Pulmonary artery endothelial cell (primary cell): ENCODE measurements at places on chromosomes 12 and 14.
A peak's percentile ranks its signal among the peaks of the same experiment; 100 is the strongest.

- no peak for DNase-seq
These were observed 1.6 kb downstream of the AEBP2 start for GRCh38 chr12:19440916-19441315.

GRCh38 chr12:22163594-22163993, 117.6 kb downstream of the CMAS start:
- DNase-seq: no peak

- no peak for DNase-seq
These were observed 28.3 kb downstream of the DUSP16 start for GRCh38 chr12:12534166-12534866.

- DNase-seq: no peak
These were observed 1.2 kb downstream of the SPTSSA start for GRCh38 chr14:34460841-34461240.

GRCh38 chr12:47949441-47950341, 13.7 kb upstream of the TMEM106C start:
- DNase-seq: peak; percentile 11

DNA sequence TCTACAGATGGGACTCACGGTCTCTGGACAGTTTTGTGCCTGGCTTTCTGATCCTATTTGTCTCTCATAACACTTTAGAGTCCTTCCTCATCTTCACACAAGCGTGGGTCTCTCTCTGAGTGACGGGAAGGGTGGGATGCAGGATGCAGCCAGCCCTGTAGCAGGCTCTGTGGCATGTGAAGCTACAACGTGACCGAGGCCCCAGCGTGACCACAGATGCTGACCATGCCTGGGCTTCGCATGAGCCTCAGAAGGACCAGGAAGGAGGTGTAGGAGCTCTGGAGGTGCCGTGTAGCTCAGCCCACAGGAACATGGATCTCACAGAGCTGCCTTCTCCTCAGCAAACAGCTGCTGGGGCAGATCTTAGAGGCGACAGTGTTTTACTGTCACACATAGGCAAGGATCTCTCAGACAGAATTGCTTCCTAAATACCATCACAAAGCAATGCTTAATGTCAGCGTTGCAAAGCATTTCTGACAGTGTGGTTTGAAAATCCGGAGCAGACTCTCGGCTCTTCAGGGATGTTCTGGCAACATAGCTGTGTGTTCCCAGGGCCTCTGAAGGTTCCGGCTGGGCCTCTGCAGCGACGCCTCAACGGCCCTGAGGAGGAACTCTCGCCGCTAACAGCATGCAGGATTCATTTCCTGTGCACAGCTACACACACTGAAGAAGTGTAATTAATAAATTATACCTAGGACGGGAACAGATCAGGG, 21.9 kb downstream of the ANKLE2 start:
- DNase-seq: no peak

GRCh38 chr14:34119107-34119858, 168.4 kb upstream of the EGLN3 start:
- DNase-seq: no peak

- no peak for DNase-seq
These were observed 3.6 kb upstream of the RHOF start for GRCh38 chr12:121796855-121797751.

GRCh38 chr12:113063396-113064350, 7.1 kb downstream of the DTX1 start:
- no peak for DNase-seq

DNA sequence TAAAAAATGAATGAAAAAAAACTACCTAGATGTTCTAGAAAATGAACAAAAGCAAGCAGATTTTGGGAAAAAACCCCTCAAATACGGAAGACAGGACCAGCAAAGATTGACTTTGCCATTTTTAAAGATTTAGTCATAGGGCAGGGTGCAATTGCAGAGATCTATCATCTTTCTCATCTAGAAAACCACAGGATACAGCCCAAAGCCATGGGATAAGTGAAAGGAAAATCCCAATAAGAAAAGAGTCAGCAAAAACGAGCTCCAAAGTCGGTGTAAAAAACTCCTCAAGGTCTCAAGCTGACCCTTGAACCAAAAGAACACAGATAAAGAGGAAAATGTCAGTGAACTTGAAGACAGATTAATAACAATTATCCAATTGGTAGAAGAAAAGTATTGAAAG, 28.0 kb downstream of the CEP290 start:
- DNase-seq: no peak

DNA sequence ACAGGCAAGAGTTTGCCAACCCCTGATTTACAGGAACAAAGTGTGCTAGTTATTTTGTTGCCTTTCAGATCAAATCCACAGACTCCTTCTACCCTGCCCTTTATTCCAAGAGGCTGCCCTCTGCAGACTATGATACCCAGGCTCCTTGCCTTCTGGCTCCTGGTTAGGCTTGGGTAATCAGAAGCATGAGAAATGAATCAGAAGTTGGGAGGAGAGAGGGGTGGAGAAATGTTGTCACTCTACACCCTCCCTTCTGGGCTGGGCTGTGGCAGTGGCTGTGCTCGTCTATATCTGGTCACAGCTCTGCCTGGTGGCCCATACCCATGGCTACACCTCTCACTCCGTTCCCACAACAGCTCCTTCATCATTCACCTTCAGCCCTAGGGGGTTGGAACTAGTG, 204.6 kb upstream of the PLXNC1 start:
- DNase-seq: no peak

GRCh38 chr14:60174352-60175254, 9.4 kb upstream of the DHRS7 start:
- DNase-seq: no peak

DNA sequence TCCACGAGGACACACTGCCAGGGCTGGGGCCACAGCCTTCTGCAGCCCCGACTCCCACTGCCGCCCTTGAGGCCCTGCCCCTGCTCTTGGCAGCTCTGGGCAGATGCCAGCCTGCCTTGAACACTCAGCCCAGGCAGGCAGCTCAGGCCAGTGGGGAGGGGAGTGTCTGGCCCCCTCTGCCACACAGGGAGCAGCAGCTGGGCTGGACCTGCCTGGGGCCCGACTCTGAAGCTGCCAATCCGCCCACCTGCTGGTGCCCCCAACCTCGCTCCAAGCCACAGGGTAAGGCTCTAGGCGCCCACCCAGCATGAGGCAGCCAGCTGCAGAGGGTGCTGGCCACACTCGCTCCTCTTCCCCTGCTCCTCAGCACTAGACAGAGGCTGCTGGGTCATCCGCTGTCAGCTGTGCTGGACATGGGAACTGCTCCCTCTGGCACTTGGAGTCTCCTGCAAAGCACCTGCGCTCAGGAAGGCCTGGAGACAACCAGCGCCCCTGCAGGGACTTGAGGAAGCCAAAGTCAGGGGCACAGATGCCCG, 24.6 kb upstream of the NUDT14 start:
- no peak for DNase-seq

- DNase-seq: no peak
These were observed 479.2 kb downstream of the RPS29 start for GRCh38 chr14:49106741-49107667.

DNA sequence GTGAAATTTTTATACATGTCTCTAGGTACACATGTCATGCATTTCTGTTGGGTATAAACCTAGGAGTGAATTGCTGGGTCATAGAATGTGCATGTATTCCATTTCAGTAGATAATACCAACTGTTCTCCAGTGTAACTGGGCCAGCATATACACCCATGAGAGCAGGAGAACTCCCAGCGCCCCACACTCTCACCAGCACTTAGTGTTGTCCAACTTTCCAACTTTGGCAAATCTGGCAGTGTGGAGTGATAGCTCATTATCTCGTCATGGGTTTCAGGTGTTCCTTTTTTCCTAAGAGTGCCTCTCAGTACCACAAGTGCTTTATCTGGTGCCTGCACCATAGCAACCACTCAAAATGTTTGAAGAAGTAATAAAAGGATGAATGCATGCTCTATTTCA, 40.1 kb downstream of the NGB start:
- no peak for DNase-seq

GRCh38 chr12:99810718-99811593, 163.4 kb downstream of the GARIN6 start:
- DNase-seq: no peak

DNA sequence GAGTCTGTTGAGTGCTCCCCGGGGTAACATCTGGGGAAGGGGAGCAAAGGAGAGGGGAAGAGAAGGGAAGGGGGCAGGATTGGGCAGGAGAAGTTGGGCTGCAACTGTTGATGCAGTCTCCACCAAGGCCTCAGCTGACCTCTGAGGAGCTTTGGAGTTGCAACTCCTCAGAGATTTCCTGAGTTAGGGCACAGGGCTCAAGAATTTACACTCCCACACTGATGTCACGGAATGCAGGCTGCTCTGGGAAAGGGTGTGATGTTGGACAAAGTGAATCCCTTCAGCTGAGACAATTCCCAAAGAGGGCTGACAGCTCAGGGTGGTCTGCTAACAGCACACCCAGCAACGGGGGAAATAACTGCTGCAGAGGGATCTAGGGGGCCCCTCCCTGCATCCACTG, 295.6 kb downstream of the PCNX1 start:
- no peak for DNase-seq

DNA sequence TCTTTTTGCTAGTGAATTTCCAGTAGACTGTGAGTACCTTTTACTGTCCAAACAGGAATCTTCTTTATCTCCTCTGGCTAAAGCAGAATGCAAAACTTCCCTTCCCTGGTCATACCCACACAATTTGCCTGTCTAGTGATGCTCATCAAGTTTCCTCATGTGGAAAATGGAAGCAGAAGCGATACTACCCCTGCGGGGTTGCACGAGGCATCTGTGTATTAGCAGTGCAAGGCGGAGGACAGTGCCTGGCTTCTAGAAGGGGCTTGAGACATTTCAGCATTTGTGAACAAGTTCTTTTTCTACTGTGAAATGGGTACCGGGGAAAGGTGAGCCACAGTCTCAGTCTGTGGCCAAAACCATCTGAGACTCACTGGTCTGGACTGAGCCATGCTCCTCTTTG, 340.9 kb downstream of the AACS start:
- DNase-seq: no peak

GRCh38 chr12:126480451-126480850, 1415.2 kb downstream of the AACS start:
- DNase-seq: no peak

DNA sequence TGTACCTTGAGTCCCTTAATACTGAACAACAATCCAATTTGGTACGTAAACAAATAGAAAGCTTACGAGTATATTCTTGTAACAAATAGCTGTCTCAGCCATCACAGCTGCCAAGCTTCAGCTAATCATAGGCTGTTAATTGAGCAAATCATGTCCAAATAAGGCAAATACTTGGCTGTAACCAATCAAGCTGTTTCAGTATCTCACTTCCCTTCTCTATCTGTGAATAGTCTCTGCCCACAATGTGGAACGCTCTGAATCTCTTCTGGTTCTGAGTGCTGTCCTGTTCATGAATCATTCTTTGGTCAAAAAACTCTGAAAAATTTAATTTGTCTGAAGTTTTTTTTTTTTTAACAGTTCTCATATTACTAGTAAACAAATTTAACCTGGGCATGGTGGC, 5.8 kb upstream of the NEMF start:
- no peak for DNase-seq

DNA sequence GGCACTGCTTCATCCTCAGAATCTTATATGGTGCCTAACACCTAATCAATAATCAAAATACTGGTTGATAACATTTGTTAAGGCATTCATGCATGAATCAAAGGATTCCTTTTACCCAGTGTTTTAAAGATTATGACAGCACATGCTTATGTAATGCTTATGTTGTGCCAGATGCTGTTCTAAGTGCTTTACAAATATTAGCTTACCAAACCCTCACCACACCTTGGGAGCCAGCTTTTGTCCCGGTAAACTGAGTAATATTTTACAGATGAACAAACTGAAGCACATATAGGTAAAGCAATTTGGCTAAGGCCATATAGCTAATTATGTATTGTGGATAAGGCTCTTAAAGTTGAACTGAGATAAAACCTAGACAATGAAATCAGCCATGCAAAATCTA, 209.2 kb downstream of the ALX1 start:
- DNase-seq: no peak

DNA sequence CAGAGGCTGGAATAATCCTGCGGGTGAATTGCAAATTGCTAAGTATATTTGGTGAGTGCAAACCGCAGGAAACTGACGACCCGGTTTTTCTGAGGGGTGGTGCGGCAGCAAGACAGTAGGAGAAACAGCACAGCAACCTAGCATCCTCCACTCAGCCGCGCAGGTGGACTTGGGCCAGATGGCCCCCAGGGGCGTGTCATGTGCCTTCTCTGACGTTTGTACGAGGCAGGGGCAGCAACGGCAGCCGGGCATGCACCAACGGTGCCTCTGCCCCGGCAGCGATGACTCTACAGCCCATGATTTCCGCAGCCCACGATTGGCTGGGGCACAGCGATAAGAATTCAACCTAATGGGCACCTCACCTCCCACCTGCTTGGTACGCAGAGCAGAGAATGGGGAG, 11.1 kb upstream of the CLEC2A start:
- DNase-seq: no peak

- no peak for DNase-seq
These were observed 32.8 kb downstream of the PDZRN4 start for GRCh38 chr12:41220931-41221330.

GRCh38 chr12:132623072-132623869, 4.7 kb downstream of the P2RX2 start:
- DNase-seq: no peak

GRCh38 chr14:44279357-44279756, 227.7 kb downstream of the FSCB start:
- no peak for DNase-seq

DNA sequence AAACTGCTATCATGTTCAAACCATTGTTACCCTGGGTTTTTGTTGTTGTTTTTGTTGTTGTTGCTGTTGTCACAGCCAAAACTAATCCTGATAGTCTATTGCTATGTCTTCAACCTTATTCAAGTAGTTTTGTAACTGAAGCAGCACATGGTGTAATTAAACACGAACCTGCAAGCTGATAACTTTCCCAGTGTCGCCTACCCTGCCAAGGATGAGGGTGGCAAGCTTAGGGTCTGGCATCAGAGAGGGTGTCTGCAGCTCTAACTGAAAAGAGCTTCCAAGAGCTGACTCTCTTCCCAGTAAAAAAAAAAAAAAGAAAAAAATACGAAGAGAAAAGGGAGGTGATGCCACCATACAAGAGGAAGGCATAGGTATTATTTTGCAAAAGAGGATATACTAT, 86.3 kb upstream of the BCL2L14 start:
- DNase-seq: no peak

GRCh38 chr14:103694572-103695026, 20.7 kb downstream of the XRCC3 start:
- no peak for DNase-seq

GRCh38 chr12:113727651-113728061, 238.5 kb downstream of the RBM19 start:
- no peak for DNase-seq

DNA sequence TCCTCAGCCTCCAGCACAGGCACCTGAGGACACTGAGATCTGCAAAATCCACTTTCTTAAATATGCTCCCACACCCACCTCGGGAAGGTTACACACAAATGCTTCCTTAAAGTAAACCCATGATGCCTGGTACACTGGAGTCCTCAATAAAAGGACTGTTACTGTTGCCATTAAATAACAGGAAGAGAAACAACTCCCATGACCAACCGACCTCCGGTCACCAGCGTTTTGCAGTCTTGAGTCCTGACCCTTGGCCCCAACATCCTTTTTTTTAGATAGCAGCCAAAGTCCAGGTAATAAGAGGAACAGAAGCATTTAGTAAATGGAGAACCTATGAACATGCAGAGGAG, 42.4 kb downstream of the ITPK1 start:
- DNase-seq: no peak

- DNase-seq: no peak
These were observed 81.2 kb downstream of the VCPKMT start for GRCh38 chr14:50035214-50035613.

- peak; percentile 69 for DNase-seq
These were observed 158.0 kb downstream of the SLC5A8 start for GRCh38 chr12:101051901-101052550.
